ENCODE measurements at places on chromosomes 6 and 20.

- DNase-seq = no peak
Observed at GRCh38 chr6:112357791-112358190, 10.7 kb downstream of the RFPL4B start.

DNA sequence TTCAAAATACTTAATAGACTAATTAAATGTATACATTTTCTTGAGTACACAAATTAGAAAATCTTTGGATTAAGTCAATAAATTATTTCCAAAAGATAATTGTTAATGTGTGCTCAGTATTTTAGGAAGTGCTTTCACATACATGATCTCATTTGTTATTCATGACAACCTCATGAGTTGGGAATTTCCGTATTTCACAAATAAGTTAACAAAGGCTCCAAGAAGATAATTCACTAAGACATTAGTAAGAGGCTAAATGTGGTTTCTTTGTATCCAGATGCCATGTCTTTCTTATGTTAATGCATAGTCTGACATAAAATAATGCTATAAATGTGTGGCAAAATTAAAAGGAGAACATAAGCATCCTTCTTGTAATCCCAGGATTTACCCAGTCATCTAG is 79.5 kb upstream of the TCF21 start:
- no peak for DNase-seq

DNA sequence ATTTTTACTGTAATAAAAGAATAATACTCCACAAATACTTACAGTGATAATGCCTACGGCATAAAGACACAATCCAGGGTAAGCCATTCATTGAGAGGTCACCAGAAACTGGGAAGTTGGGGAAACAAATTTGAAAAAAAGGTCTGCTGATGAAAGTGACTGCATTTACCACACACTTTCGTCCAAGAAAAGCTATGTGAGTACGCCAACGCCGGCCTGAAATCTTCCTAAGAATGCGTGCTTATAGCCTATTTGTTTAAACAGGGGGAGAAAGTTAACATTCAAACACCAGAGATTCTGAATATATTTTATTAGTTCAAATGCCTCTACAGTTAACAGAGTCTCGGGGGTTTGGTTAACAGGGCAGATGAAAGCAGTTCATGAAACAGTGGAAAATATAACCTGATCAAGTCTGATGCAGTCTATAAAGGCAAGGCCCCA is 657 bp upstream of the LTV1 start:
- DNase-seq = no peak

DNA sequence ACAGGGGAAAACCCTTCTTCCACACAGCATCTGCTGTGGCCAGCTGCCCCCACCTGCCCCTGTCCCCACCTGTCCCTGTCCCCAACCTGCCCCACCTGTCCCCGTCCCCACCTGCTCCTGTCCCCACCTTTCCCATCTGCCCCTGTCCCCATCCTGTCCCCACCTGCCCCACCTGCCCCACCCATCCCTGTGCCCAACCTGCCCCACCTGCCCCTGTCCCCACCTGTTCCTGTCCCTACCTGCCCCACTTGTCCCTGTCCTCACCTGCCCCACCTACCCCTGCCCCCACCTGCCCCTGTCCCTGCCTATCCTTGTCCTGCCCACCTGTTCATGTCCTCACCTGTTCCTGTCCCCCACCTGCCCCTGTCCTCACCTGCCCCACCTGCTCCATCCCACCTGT is 6.4 kb upstream of the MYT1 start:
- DNase-seq = no peak

- DNase-seq = no peak
Observed at GRCh38 chr6:30775104-30775503, 30.8 kb upstream of the IER3 start.

GRCh38 chr20:12243327-12243726 is 325.6 kb downstream of the BTBD3 start:
- no peak for DNase-seq

GRCh38 chr20:6898928-6899327 is 131.4 kb downstream of the BMP2 start:
- DNase-seq = peak; percentile 83

- DNase-seq = no peak
Observed at GRCh38 chr6:438634-439170, 47.1 kb downstream of the IRF4 start.

DNA sequence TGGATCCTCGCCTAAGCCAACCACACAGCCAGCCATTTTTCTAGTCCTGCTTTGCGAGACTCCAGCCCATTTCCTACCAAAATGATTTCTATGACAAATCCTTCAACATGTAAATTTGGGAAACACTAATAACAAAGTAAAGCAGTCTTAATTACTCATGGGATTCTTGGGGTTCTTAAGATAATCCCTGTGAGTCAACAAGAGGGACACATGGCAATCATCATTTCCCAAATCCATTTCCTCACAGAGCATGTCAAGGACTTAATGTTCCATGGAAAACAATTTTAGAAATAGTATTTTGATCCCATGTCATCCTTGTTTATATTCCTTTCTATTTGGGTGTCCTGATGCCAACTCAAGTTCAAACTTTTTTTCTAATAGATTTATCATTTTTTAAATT is 322.7 kb upstream of the NOX3 start:
- DNase-seq = no peak

DNA sequence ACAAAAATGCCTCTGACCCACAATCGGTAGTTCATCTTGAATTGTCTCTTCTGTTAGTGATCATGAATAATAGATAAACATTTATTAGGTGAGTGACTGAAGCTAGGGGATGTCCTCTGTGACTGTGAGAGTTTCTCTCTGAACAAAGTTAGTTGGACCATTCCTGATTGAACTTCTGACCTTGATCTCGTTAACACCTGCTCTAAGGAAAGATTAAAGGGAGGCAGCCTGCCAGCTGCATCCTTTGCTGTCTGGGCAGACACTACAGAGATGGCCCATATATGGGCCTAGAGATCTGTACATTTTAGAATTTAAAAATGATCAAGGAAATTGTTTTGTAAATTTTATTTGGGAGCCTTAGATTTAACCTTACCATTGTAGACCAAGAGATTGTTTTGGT is 27.3 kb downstream of the MAPK14 start:
- DNase-seq = peak; percentile 29

GRCh38 chr20:6756693-6757595 is 10.5 kb upstream of the BMP2 start:
- peak; percentile 80 for DNase-seq

DNA sequence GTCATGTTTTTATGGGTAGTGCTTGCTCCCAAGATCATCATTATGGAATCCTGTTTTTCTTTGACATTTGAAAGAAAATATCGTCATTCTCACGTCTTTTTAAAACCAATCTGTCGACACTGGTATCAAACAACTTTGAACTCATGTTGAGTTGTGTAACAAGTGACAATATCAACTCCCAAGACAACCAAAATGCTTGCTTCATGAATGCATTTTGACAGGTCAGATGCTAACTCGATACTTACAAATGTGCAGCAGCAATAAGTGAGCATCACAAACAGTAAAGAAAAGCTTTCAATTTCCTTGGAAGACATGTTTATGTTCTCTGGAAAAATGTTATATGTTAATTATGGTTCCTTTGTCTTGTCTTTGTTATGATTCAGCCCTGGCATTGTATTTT is 125.9 kb downstream of the EPHA7 start:
- DNase-seq = peak; percentile 89

- DNase-seq = no peak
Observed at GRCh38 chr20:10584371-10584770, 89.4 kb downstream of the JAG1 start.

GRCh38 chr6:136517582-136517981 is 32.6 kb downstream of the MAP7 start:
- DNase-seq = peak; percentile 51

All from NCI-H69 (cell line).